Stimulated activated CD8-positive, alpha-beta memory T cell treated with anti-CD3 and anti-CD28 coated beads, Interleukin-7, amount 100 ng/mL, for 48 hours (primary cell): ENCODE measurements at places on chromosomes 11 and 22.
A peak's percentile ranks its signal among the peaks of the same experiment; 100 is the strongest.

DNA sequence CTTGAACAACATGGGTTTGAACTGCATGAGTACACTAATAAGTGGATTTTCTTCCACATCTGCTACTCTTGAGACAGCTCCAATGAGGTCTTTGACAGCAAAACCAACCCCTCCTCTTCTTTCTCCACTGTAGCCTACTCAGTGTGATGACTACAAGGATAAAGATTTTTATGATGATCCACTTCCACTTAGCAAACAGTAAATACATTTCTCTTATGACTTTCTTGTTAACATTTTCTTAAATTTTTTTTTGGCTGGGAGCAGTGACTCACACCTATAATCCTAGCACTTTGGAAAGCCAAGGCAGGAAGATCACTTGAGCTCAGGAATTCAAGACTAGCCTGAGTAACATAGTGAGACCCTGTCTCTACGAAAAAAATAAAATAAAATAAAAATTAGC lies 9.9 kb upstream of the EIF4G2 start:
- DNase-seq = no peak

DNA sequence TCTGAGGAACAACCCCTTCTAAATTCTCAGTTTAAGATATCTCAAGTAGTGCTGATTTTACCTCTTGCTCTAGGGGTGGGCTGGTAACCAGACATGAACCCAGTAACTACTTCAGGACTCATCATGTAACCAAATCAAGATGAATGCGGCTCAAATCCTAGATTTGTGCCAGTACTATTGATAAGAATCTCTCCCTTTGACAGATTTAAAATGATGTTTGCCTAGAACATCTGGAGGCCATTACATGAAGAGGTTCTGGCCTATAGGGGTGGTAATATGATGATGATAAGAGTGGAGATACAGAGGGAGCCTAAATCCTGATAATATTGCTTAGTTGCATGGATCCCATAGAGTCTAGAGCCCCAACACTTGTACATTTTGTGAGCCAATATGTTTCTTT lies 672.6 kb upstream of the ANO5 start:
- DNase-seq = no peak

GRCh38 chr11:2517016-2517385 lies 72.2 kb downstream of the KCNQ1 start:
- DNase-seq = no peak

- DNase-seq = no peak
These were observed 25.2 kb downstream of the OR51E2 start for GRCh38 chr11:4672470-4672869.

DNA sequence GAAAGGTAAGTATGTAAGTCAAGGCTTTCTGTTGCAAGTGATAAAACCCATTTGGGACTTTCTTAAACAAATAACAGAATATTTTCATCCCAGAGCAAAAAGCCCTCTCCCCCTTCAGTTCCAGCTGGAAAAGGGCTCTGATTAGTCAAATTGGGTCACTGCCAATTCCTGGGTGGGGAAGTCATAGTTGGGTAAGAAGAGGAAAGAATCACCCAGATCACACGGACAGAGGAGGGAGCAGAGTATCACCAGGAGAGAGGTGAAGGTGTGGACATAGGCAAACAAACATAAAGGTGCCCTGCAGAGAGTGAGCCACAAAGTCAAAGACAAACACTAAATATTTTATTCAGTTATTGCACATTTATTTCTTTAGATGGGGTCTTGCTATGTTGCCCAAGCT lies 36.3 kb upstream of the SORL1 start:
- DNase-seq = no peak

- DNase-seq = no peak
These were observed 27.3 kb downstream of the NTM start for GRCh38 chr11:131397675-131398074.

- no peak for DNase-seq
These were observed 15.0 kb upstream of the NXPE4 start for GRCh38 chr11:114610550-114610949.

- DNase-seq = no peak
These were observed 16.6 kb downstream of the GDPD5 start for GRCh38 chr11:75509020-75509720.

DNA sequence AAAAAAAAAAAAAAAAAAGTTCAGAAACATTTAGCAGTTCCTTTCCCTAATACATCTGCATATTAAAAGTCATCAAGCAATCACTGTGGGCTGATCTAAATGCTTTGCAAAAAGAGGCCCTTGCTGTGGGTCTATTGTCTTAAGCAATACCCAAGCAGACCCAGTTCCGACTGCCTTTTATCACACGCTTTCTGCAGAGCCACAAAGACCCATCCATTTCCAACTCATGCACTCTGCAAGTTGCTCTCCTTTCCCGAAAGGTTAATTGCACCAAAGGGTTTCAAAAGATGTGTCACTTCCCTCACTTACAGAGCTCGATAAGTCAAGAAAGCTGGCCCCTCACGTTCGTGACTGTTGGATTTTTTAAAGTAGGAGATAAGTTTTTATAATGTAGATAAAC lies 138.9 kb downstream of the MPPED1 start:
- DNase-seq = no peak

GRCh38 chr11:73313652-73314051 lies 5.6 kb downstream of the ARHGEF17 start:
- DNase-seq = no peak

DNA sequence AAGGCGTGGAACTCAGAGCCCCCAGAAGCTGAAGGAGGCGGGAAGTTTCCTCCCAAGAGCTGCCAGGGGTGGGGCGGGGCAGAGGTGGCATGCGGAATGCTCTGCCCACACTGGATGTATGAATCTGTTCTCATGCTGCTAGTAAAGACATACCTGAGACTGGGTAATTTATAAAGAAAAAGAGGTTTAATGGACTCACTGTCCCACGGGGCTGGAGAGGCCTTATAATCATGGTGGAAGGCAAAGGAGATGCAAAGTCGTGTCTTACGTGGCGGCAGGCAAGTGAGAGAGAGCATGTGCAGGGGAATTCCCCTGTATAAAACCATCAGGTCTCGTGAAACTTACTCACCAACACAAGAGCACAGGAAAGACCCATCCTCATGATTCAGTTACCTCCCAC lies 57.6 kb downstream of the SMIM38 start:
- DNase-seq = no peak

DNA sequence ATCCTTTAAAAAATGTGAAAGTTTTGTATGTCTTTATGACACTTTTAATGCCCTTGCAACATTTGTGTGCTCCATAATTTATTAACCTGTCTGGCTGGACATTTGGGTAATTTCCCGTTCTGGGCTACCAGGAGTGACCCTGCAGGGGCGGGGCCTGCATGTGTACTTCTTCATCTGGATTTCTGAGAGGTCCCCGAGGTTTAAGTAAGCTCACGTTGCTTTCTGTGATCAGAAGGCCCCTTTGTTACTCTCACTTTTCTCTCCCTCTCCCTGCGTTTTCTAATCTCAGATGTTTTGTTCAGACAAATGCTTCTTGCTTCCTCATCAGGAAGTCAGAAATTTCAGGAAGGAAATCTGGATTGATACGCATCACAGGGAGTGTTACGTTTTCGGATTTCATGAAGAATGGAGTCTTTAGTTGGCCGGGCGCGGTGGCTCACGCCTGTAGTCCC lies 78.9 kb upstream of the CRYBB3 start:
- no peak for DNase-seq

- no peak for DNase-seq
These were observed 518 bp downstream of the CCDC179 start for GRCh38 chr11:22859756-22860155.

DNA sequence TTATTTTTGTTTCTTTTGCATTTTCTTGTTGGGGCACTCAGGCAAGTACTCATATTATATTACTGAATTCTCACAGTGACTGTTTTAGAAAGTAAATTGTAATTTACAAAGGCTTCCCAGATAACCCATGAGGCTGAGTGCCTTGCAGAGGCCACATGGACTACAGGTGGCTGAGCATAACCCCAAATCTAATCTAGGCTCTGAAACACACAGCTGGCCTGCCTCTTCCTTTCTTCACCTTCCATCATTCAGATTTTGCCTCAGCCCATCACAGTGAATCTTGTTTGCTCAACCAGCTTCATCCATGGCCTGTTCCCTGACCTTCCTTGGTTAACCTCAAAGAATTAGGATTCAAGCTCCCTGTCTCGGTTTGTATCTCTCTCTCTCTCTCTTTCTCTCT lies 78.5 kb upstream of the PRDM11 start:
- no peak for DNase-seq

DNA sequence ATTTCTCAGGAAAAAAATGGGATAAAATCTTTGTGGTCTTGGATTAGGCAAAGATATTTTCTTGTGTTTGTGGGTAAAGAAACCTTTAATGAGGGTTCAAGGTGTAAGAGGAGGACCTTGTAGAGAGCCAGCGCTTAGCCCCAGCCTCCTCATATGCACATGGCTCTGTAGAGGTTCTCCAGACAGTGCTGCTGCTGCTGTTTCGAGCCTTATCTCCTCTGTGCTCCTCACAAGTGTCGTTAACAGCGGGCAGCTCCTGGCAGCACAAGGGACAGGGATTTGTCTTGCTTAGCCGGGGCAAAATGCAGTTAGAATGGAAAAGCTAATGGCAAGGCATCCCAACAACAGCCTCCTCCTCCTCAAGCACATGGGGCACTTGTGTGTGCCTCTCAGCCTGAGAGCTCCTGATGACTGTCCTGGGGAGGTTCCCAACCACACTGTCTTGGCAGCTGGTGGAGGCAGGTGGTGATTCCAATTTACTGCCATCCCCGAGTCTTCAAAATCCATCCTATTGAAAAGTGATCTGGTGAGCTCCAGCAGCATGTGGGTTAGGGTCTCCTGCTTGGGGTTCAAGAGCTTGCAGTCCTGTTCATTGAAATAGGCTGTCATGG lies 7.6 kb upstream of the MSANTD2 start:
- DNase-seq = no peak

DNA sequence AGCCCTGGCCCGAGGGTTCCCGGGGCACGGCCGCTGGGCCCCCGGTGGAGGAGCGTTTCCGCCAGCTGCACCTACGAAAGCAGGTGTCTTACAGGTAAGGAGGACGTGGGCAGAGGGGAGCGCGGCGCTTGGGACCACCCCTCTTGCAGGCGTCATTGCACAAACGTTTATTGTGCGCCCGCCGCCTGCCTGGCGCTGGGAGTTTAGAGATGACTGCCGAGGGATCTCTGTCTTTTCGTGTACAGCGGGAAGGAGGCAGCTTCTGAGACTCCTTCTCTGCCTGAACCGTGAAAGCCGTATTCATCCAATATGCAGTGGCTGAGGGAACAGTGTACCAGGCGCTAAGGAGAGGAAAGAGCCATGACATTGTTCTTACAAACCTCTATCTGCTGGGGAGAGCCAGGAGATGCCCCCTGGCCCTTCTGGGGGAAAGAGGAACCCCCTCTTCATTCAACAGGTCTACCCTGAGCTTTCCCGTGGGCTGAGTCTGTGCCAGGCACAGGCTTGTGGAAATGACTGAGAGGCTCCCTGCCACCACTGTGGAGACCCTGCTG lies 13.8 kb upstream of the DGKZ start:
- no peak for DNase-seq

GRCh38 chr11:40683010-40683409 lies 776.4 kb downstream of the LRRC4C start:
- no peak for DNase-seq

- peak; percentile 27 for DNase-seq
These were observed 75.2 kb downstream of the PTPRJ start for GRCh38 chr11:48055292-48056132.

DNA sequence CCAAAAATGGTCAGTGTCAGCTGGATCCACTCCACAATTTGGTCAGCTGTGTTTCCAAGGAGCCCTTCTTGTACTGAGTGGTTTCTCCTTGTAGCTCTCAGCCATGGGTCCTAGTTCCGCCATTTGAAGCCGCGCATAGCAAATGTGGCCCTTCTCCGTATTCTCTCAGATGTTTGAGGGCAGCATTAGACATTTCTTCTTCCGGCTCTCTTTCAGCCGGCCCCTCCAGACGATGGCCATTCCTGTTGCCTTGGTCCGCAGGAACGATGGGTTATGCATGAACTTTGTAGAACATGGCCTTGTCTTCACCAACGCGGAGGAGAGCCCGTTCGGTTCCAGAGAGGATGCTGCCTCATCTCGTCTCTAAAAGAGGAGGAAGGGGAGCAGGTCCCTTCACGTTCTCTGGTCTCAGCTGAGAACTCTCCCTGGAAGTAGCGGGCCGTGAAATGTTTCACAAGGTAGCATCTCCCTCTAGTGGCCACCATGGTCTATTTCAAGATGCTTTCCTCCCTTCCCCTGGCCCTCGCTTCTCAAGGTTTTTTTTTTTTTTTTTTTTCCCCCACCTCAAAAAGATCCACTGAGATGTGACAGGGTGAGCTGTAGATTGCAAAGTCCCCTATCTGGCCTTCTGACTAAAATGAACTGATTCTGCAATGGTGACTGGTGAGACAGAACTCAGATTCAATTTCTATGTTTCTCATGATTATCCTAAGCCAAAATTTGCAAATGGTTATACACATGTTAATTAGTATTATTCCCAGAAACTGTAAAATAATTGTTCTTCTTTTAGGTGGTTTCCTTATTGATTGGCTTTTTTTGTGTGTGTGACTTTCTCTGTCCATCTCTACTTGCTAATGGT lies 19.8 kb upstream of the PLET1 start:
- DNase-seq = peak; percentile 51

GRCh38 chr22:21981874-21982273 lies 713 bp downstream of the TOP3B start:
- no peak for DNase-seq
